ENCODE measurements at places on chromosomes 11 and 22.

DNA sequence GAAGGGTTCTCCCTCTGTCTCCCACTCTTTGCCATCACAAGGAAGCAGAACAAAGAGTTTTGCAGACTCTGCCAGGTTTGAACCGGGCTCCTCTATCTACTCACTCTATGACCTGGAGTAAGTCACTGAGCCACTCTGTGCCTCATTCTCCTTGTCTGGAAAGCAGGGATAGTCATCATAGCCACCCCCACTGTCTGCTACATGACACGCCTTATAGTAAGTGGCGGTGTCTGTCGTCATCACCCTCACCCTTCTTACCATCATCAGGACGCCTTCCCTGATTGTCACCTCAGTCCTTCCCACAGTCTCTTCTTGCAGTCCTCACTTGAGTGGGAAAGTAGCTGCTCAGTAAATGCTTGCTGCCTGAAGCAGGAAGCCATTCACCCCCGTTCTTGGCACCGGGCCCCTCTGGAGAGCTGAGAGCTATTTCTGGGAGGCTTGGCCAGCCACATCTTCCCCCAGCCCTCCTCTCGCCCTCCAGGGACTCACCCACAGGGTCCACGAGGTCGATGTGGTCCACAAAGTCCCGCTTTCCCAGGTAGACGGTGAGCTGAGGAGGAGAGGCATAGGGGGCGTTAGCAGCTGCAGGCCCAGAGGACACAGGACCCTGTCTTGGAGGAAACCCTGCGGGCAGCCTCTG, 46.4 kb downstream of the TPBGL start:
- no peak for DNase-seq

GRCh38 chr22:22465782-22466181, 42.8 kb downstream of the ZNF280B start:
- no peak for DNase-seq

GRCh38 chr11:127275774-127276173, 275.2 kb upstream of the KIRREL3 start:
- no peak for DNase-seq

- no peak for DNase-seq
Measured at GRCh38 chr11:130022799-130023198, 20.2 kb upstream of the PRDM10 start.

DNA sequence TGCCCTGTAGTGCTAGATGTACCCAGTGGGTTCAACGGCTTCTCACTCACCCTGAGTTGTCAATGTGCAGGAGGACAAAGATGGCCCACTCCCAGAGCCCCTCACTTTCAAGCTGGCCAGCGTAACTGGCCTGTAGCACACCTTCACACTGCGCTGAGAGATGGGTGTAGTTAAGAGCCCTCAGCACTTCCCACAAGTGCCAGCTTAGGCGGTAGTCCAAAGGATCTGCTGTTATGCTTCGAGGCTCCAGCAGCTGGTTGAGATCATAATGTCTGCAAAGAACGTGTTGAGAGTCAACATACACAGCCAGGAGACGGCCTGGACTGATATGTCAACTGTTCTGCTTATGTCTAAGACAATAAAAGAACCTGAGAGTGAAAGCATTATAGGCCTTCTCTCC, 14.7 kb upstream of the CHRNA10 start:
- DNase-seq: no peak

GRCh38 chr11:103047837-103048236, 44.1 kb downstream of the DCUN1D5 start:
- no peak for DNase-seq

- no peak for DNase-seq
Measured at GRCh38 chr11:57379732-57380131, 1.2 kb downstream of the PRG3 start.

DNA sequence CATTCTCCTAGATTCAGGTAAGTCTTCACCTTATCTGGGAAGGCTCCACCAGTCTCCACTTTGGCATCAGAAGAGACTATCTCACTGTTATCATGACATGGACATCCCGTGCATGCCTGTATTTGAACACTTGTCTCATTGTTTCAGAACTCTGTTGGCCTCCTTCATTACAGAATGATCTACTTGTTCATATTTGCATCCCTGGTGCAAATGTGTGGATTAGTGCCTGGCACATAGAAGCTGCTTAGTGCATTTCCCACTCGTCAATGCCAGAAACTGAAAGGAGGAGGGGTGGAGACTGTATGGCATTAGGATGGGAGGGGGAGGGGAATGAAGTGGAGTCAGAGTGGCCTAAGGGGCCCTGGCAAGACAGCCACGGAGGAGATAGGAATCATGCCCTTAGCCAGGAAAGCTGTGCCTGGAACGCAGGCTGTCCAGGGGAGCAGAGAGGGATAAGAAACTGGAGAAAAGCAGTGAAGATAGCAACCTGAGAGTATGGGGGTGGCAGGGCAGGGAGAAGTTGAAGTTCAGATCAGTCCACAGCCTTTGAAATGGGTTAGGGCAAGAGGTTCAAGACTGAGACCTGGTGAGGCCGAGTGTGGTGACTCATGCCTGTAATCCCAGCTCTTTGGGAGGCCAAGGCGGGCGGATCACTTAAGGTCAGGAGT, 53.8 kb upstream of the CAPRIN1 start:
- no peak for DNase-seq

GRCh38 chr22:50626850-50627641, 906 bp downstream of the ARSA start:
- DNase-seq: no peak

DNA sequence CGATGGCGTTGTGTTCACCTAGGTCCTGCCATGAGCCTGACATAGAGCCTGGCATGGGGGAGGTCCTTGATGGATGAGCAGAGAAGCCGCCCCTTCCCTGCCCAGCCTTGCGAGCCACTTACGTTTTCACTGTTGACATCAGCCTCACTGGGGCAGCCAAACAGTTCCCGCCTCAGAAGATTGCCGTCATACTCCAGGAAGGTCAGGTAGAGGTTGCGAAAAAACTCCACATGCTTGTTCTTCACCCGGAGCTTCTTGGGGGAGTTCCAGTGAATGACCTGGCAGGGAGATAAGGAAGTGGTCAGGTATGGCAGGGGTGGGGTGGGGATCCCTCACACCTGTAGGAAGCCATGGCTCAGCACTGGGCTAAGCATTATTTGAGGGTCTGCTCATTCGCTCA, 279.3 kb upstream of the SYN3 start:
- no peak for DNase-seq

DNA sequence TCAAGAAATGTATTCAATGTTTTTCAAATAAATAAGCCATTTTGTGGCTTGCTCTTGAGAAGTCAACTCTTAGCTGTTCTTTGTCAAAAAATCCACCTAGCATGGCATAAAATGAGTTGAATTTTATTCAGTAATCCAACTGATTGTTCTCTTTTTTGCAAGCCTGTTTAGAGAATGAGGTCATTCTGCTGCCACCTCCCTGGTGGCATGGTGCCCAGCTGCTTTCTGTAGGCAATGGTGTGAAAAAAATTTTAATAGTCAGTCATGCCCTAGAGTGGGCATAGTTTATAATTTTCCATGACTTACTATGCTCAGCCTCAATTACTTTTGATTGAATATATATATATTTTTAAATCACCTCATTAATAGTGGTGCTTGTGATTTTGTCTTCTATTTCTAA, 177.2 kb downstream of the INSC start:
- no peak for DNase-seq

DNA sequence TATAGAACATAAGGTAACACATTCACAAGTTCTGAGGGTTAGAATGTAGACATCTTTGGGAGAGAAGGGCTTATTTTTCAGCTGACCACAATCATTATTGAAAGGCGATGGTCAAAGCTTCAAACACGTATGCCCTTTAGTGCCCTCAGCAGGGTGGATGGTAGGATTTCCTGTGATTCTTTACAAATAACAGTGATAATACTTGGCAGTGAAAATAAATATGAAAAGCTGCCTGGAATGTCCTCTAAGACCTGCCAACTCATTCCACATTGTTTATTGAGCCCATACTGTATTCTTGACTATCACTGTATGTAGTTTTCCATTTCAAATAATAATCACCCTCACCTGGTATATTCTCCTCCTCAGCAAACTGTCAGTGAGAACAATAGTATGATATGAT, 13.7 kb upstream of the MPEG1 start:
- no peak for DNase-seq

DNA sequence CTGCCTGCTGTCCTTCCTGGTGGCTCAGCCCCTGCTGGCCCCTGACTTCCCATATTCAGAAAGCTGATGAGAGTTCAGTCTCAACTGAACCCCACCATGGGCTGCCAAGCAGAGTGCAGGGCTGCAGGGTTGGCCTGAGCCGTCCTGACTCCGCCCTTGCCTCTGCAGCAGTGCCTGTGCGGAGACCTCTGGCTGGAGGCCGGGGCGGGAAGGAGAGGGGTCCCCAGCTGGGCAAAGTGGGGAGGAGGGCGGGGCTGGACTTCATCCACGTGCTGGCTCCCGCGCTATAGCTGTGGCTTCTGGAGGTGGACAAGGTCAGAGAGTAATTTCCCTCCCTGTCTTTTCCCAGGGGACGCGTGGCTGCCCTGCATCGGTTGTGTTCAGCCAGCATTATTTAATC, 13.6 kb downstream of the GLB1L3 start:
- DNase-seq: no peak

- no peak for DNase-seq
Measured at GRCh38 chr11:17694494-17695110, 24.8 kb upstream of the MYOD1 start.

- no peak for DNase-seq
Measured at GRCh38 chr22:17792299-17792698, 18.0 kb upstream of the BID start.

DNA sequence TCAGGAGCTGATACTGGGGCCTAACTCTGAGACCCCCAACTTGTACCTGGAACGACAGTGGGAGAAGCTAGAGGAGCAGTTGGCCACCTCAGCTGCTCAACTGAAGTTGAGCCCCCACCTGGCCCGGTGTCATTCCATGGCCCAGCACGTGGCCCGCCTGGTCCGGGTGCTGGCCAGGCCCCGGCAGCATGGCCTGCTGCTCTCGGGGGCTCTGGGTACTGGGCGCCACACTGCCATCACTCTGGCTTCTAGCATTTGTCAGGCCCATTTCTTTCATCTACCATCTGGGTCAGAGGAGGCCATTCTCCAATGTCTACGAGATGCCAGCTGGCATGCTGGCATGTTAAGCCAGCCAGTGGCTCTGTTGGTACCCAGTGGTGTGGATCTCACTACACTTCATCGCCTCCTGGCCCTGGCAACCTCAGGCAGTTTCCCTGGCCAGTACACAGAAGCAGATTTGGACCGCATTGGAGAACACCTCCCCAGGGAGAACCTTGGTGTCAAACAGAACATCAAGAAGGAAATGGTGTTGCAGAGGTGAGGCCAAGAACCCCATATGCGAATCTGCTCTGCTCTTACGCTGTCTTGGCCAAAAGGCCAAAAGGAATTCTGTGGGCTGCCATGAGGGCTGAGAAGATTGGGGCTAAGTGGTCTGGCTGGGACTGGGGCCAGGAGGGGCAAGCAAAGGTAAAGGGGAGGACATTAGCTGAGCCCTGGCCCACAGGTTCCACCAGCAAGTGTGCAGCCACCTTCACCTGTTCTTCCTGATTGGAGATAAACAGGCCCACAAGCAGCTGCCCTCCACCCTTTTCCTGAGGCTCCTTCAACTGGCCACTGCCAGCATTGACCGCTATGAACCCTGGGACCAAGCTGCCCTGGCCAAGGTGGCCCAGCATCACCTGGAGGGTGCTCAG, 45.4 kb downstream of the RRP8 start:
- no peak for DNase-seq

DNA sequence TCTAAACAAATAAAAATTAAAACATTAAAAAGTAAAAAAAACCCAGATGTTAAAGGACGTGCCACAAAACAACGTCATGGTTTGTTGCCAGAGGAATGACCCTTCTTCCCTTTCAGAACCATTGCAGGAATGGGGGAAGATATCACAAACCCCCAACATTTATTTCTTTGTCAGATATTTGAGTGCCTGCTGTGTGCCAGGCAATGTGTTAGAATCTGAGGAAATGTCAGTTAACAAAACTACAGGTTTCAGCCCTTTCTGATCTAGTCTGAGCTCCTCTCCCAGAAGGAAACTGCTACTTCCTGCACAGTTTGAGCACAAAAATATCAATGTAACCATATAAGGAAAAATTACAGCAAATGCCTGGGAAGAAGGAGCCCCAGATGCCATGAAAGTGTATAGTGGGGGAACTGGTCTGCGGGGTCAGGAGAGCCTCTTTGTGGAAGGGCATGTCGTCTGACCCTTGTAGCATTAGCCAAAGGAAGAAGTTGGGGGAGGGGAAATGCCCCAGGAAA, 7.1 kb upstream of the NHERF4 start:
- DNase-seq: no peak

DNA sequence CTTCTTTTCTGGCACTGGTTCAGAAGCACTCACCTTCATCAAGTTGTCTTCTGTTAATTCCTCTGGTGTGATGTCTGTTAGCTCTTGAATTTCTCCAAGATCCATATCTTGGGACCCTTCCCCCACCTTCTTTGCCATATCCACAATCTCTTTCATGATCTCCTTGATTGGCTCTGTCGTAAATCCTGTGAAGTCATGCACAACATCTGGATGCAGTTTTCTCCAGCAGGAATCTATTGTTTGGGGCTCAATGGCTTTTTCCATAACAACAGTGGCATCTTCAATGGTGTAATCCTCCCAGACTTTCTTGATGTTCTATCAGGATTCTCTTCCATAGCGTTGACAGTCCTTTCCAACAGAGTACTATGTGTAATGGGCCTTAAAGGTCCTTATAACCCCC, 96.9 kb downstream of the CSTPP1 start:
- no peak for DNase-seq

DNA sequence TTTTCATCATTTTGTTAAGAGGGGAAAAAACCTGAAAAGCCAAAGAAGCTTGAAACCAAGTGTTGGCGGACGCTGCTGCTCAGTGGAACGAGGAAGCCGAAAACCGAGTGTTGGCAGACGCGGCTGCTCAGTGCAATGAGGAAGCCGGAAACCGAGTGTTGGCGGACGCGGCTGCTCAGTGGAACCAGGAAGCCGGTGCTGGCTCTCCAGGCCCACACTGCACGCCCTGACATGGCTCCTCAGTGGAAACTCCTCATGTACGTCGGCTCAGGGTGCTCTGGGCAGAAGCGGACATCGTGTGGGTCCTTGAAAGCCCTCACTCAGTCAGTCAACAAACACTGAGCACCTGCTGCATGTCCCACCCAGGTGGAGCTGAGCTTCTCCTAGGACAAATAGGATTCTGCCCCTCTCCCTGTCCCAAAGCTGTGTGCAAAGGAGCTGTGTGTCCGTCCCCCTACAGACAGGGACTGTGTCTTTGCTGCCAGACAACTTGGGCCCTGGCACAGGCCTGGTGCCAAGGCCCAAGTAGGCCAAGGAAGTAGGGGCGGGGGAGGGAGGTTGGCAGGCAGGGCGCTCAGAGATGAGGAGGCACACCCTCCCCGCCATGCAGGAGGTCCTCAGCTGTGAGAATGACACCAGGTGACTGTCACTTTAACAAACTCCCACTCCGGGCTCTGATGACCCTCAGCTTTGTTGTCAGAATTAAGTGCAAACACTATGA, 37.3 kb downstream of the PHF21B start:
- DNase-seq: no peak
